ENCODE measurements at places on chromosomes 3 and 15. TPM values are rescaled to one million over a fixed set of nuclear protein-coding genes. Genes with fewer than 3 reads are reported as not detected.
A peak's percentile ranks its signal among the peaks of the same experiment; 100 is the strongest.

- DNase-seq = no peak
- H3K4me3 ChIP-seq = no peak overlapping the region
- no peaks in the 10 kb centered on the region for H3K4me1 ChIP-seq
- H3K27ac ChIP-seq = no peak overlapping the region
- no peaks in the 10 kb centered on the region for H3K36me3 ChIP-seq
These were observed 246.2 kb downstream of the LRTM1 start for GRCh38 chr3:54681706-54682105.

GRCh38 chr15:64824929-64825430, 467 bp downstream of the PIF1 start:
- H3K4me1 ChIP-seq = peaks cover 7% of the 10 kb centered on the region
- H3K4me3 ChIP-seq = peak overlapping the region; percentile 31
- H3K27ac ChIP-seq = no peak overlapping the region
- DNase-seq = no peak
- H3K27me3 ChIP-seq = no peaks in the 10 kb centered on the region
- no peaks in the 10 kb centered on the region for H3K36me3 ChIP-seq

GRCh38 chr3:55968331-55968730, 481.2 kb upstream of the WNT5A start:
- H3K4me3 ChIP-seq = no peak overlapping the region
- no peaks in the 10 kb centered on the region for H3K27me3 ChIP-seq
- no peak overlapping the region for H3K27ac ChIP-seq
- no peaks in the 10 kb centered on the region for H3K4me1 ChIP-seq
- no peaks in the 10 kb centered on the region for H3K36me3 ChIP-seq

- H3K36me3 ChIP-seq = no peaks in the 10 kb centered on the region
- no peaks in the 10 kb centered on the region for H3K27me3 ChIP-seq
- no peak overlapping the region for H3K27ac ChIP-seq
These were observed 246.5 kb downstream of the ULK4 start for GRCh38 chr3:41715376-41715775.

EPHA3 gene
- total RNA-seq = 1.0 TPM

CCRL2 gene
- 9.2 TPM for total RNA-seq

ABHD17C gene
- total RNA-seq = 5.2 TPM

ATP10A gene
- 17.4 TPM for total RNA-seq
